ENCODE measurements at places on chromosomes 4 and X. TPM values are rescaled to one million over a fixed set of nuclear protein-coding genes. Genes with fewer than 3 reads are reported as not detected.

PRDM8 gene
- 5.7 TPM for total RNA-seq

FGFBP2 gene
- not detected for total RNA-seq

FRMPD4 gene
- total RNA-seq = 1.1 TPM

PABPC4L gene
- 0.72 TPM for total RNA-seq

PAGE5 gene
- not detected for total RNA-seq

PAGE1 gene
- not detected for total RNA-seq

SSX2B gene
- total RNA-seq = not detected

NAT8L gene
- total RNA-seq = not detected

UGT2B17 gene
- not detected for total RNA-seq

NLGN4X gene
- total RNA-seq = not detected

SOX3 gene
- total RNA-seq = not detected

SPANXC gene
- total RNA-seq = not detected

SUPT20HL1 gene
- total RNA-seq = not detected

NRK gene
- 3.6 TPM for total RNA-seq

TMEM35A gene
- total RNA-seq = 12.8 TPM

PHEX gene
- 0.18 TPM for total RNA-seq

SLC10A3 gene
- 15.2 TPM for total RNA-seq

CRMP1 gene
- 4.4 TPM for total RNA-seq

SPARCL1 gene
- not detected for total RNA-seq

TLR3 gene
- total RNA-seq = 0.28 TPM

CCNB3 gene
- total RNA-seq = 0.18 TPM

PLK4 gene
- 15.1 TPM for total RNA-seq

NAP1L3 gene
- 5.3 TPM for total RNA-seq

NDP gene
- total RNA-seq = 0.28 TPM

ITIH6 gene
- not detected for total RNA-seq

UCP1 gene
- not detected for total RNA-seq

RGS12 gene
- total RNA-seq = 13.1 TPM

CXorf65 gene
- not detected for total RNA-seq

CT47B1 gene
- not detected for total RNA-seq

CT45A3 gene
- total RNA-seq = not detected

CHRDL1 gene
- total RNA-seq = 0.36 TPM

BTC gene
- total RNA-seq = not detected

CLDN34 gene
- not detected for total RNA-seq

P2RY4 gene
- total RNA-seq = not detected
